Activated T-helper 1 cell treated with anti-CD3 and anti-CD28 coated beads, Interleukin-12 subunit alpha, Interleukin-12 subunit beta, Interleukin-2, Interleukin-4 antibody, amounts not matched to agents 30 ng/mL and 10 ng/mL and 1 ng/mL, durations not matched to agents 14 hours and 24 hours and 36 hours (primary cell): ENCODE measurements at places on chromosomes 12 and 14. TPM values are rescaled to one million over a fixed set of nuclear protein-coding genes. Genes with fewer than 3 reads are reported as not detected.

DNA sequence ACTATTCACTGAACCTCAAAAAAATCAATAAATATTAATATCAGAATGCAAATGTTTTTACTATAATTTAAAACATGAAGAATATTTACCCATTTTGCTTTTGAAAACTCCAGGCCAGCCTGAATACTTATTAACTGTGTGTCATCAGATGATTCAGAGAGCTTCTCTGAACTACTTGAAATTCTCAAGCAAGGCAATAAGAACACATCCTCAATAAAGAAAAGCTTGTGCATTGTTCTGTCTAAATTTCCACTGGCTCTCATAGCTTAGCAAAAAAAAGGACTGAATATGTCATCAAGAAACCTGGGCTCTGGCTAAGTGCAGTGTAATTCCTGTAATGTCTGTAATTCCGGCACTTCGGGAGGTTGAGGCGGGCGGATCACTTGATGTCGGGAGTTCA, 194.1 kb downstream of the BTG1 start:
- peaks cover 5% of the 10 kb centered on the region for H3K4me1 ChIP-seq
- DNase-seq: no peak
- no peaks in the 10 kb centered on the region for H3K36me3 ChIP-seq
- H3K27me3 ChIP-seq: no peaks in the 10 kb centered on the region
- no peak overlapping the region for H3K27ac ChIP-seq
- H3K4me3 ChIP-seq: no peak overlapping the region

GRCh38 chr14:36791402-36791801, 129.7 kb downstream of the PAX9 start:
- H3K4me3 ChIP-seq: no peak overlapping the region
- no peaks in the 10 kb centered on the region for H3K4me1 ChIP-seq
- no peak overlapping the region for H3K27ac ChIP-seq
- no peak for DNase-seq
- no peaks in the 10 kb centered on the region for H3K27me3 ChIP-seq

DNA sequence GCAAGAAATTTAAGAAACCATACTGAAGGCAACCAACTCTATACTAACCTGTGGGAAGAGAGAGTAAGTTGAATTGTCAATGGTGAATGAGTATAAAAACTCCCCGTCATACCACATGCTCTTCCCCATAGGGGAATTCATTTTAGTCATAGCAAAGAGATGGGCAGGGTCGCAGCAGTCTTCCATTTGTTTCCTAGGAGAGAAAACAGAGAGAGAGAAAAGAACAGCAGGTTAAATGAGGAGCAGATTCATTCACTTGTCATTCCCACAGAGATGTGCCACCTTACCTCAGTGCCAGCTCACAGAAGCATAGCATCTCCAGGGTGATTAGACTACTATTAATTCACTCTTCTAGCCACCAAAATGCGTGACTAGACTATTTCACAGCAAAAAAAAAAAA, 47.4 kb downstream of the ST8SIA1 start:
- no peak overlapping the region for H3K27ac ChIP-seq
- DNase-seq: no peak
- H3K4me3 ChIP-seq: no peak overlapping the region
- peaks cover 3% of the 10 kb centered on the region for H3K27me3 ChIP-seq
- no peaks in the 10 kb centered on the region for H3K36me3 ChIP-seq
- H3K4me1 ChIP-seq: peaks cover 13% of the 10 kb centered on the region

DNA sequence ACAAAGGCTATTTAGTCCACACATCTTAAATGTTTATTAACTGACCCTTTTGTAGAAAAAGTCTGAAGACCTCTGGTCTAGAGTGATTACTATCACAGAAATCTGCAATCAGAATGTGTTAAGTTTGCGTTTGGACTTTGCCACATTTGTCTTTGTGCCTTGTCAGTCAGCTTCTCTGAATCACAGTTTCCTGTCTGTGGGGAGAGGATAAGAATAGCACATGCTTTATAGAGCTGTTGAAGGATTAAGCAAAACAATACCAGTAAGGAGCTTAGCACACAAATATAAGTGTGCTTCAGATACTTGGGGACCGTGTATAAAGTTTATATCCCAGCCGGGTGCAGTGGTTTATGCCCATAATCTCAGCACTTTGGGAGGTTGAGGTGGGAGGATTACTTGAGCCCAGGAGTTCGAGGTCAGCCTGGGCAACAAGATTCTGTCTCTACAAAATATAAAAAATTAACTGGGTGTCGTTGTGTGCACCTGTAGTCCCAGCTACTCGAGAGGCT, 63.0 kb upstream of the BTG1 start:
- peak overlapping the region; percentile 94 for H3K27ac ChIP-seq
- H3K36me3 ChIP-seq: peaks cover 14% of the 10 kb centered on the region
- DNase-seq: peak; percentile 26

DNA sequence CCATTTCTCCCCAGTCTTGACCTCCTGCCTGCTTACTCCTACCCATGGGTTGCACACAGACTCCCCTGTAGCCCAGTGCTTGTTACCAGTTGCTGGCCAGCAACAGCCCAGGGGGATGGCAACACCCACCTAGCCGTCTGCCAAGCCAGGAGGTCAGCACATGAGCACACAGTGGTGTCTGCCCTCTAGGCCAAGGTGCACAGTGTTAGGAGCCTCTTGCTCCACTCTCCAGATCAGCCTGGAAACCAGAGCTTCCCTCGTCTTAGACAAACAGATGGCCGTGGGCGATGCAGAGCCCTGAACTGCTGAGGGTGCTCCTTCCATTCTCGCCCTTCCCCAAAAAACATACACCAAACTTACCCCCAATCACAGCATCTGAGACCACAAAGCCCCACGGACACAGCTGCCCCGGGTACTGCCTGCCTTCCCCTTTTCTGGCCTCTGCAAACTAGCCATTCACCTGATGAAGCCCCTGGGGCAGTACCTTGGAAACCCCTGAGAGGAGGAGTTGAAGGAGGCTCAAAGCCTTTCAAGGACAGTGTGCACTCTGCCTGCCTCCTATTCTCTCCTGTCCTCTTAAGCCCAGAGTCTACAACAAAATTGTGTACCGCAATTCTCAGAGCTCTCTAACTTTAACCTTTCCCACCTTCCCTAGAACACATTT, 1.0 kb upstream of the GPD1 start:
- no peaks in the 10 kb centered on the region for H3K4me1 ChIP-seq
- H3K36me3 ChIP-seq: peaks cover 31% of the 10 kb centered on the region
- peaks cover 2% of the 10 kb centered on the region for H3K27me3 ChIP-seq
- DNase-seq: no peak
- no peak overlapping the region for H3K27ac ChIP-seq

The ANKRD33 gene
- total RNA-seq: not detected in 2 replicates

The CLEC14A gene
- not detected in 2 replicates for total RNA-seq
